ENCODE measurements at places on chromosomes 3 and 15. TPM values are rescaled to one million over a fixed set of nuclear protein-coding genes. Genes with fewer than 3 reads are reported as not detected.

DNA sequence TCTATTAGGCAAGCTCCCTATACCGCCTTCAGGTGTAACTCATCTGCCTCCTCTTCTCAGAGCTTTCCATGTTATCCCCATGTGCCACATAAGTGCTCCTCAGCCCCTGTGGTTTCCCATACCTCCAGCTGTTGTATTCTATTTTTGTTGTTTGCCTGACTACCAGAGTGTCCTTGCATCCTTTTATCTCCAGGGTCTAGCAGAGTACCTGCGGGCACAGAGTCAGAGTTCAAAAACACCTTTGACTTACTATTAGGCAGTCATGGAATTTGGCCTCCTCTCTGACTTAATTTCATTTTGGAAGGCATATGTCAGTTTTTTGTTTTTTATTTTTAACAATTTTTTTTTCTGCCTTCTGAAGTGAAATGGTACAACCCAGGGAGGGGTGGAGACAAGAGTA lies 7.1 kb downstream of the GPR87 start:
- DNase-seq, result no peak

DNA sequence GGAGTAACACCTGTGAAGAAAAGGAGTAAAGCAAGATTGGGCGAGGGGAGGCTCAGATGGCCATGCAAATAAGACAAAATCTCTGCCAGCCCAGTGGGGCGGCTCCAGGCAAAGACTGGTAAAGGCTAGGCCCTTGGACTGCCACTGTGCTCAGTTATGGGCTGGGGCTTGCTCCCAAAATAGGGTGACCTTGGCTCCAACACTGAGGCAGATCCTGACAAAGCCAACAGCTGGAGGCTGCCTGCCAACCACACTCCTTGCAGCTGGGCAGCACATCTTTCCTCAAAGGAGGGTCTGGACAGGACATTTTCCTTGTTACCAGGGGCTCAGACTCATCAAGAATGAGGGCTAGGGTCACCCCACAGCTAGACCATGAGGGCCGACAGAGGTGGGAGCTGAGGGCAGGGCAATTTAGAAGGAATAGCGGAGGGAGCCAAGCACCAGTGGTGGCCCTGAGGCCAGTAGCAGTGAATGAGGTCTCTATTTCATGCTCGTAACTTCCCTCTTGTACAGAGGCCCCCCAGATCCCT lies 86.1 kb downstream of the CHRD start:
- no peak for DNase-seq

DNA sequence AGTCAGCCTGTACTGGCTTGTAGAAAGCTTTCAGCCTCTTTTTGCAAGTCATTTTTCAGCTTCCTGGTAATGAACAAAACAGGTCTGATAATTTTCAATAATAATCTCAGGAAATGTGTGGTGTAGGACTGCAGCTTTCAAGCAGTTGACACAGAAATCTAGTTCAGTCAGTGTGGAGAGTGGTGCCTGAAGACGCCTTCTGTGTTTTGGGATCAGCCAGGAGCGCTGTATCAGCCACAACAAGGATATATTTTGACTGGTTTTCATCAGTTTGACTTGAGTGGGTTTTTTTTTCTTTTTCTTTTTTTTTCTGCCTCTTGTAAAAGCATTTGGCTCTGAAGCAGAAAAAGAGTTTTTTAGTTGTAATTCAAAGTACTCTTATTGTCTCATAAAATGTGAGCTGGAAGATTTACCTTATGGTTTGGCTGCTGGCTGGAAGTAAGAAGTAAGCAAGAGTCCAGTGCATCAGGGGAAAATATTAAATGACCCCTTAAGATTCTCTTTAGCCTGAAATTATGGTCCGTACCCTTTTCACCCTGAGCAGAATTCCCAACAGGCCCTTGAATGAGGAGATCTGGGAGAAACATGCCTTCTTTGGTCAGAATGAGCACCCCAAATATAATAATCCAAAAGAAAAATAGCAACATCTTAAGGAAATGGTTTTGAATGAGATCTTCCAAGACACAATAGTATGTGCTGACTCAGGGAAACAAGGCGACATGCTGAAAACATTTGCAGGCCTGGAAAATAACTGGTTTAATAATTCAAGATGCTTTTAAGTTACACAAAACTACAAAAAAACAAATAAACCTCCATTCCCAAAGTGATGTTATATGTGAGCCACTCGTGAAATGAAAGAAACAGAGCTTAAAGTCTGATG lies 332.7 kb upstream of the ADAMTS9 start:
- no peak for DNase-seq

DNA sequence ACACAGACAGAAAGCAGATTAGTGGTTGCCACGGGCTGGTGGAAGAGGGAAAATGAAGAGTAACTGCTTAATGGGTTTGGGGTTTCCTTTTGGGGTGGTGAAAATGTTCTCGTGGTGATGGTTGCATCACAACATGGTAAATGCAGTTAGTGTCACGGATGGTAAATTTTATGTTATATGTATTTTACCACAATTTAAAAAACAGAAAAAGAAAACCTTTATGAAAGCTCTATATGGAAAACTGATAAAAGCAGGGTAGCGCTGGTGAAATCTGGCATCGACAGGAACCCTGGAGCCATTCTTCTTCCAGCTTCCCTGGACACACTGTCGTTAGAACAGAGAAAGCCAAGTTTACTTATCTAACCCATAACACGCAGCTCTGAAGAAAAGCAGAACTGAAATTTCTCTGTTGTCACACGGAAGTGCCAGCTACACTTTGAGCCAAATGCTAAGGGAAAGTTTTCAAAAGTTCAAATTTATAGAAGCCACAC lies 287.7 kb upstream of the NR2F2 start:
- DNase-seq, result no peak

DNA sequence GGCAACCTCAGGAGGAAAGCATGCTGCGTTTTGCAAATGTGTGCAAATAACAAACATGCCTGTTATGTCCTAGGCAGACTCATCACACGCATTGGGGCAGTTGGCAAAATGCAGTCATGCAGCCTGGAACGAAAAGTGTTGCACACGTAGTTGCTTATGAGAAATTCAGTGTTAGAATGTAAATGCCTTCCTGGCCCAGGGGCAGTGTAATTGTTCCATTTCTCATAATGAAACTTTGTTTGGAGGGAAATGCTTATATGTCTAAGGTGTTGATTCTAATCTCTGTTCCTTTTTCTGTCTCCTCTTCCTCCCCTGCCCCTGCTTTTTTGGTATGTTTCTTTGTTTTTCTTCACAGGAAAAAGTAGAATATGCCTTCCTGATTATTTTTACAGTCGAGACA lies 156.0 kb downstream of the CACNA1D start:
- DNase-seq, result no peak

DNA sequence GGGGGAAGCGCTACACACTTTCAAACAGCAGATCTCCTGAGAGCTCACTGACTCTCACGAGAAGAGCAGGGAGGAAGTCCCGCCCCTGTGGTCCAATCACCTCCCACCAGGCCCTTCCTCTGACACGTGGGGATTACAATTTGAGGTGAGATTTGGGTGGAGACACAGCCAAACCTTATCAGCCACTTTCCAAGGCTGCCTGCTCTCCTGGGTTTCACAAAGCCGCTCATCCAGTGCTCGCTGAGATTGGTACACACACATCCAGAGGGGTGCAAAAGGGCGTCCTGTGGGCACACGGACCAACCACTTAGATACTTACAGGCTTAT lies 23.1 kb downstream of the XXYLT1 start:
- DNase-seq, result no peak

GRCh38 chr15:52284164-52284563 lies 11.4 kb downstream of the MYO5C start:
- no peak for DNase-seq

GRCh38 chr15:74580538-74581350 lies 34.9 kb upstream of the CLK3 start:
- no peak for DNase-seq

- DNase-seq, result no peak
Measured at GRCh38 chr3:98824256-98824655, 61.1 kb downstream of the ST3GAL6 start.

DNA sequence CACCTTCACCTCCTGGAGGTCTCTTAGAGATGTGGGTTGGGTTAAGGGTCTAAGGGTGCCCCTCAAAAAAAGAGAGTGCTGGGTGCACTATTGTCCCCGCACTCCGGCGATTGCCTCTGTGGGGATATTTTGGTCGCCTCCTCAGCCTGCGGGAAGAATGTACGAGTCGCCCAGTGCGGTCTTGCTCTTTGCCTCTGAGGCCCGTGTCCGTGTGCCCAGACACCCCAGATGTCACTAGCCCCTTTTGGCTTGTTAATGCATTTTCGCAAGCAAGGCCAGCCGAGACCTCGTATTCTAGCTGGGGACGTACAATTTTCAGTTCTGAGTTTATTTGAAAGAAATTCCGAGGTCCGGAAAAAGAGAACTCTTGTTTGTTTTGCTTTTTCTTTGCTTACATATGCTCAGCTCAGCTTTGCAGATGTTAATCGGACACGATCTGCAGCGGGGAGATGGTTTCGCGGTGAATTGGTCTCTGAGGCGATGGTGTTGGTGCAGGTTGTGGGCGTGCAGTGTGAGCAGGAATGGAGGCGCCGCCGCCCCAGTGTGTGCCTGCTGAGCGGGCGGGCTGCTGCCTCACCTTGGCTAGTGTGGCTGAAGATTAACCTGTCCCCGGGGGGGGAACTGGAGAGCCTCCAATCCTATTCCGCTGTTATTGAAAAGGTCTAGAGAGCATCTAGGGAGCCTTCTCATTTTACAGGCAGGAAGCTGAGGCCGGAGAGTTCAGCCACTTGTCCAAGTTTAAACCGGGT lies 1.4 kb downstream of the ST6GAL1 start:
- peak; percentile 75 for DNase-seq

DNA sequence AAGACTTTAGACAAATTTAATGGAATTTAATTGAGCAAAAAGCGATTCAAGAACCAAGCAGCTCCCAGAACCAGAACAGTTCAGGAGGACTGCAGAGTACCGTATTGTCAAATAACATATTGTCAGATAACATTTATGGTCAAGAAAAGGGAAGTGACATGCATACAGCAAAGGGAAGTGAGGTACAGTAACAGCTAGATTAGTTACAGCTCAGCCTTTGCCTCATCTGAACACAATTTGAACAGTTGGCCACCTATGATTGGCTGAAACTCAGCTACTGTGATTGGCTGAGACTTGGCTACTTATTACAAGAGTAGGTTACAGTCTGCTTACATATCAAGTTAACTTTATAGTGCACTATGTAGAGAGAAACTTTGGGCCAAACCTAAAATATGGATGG lies 21.9 kb downstream of the ZFAND6 start:
- DNase-seq, result no peak

- DNase-seq, result no peak
Measured at GRCh38 chr3:30779686-30780287, 114.7 kb downstream of the GADL1 start.

DNA sequence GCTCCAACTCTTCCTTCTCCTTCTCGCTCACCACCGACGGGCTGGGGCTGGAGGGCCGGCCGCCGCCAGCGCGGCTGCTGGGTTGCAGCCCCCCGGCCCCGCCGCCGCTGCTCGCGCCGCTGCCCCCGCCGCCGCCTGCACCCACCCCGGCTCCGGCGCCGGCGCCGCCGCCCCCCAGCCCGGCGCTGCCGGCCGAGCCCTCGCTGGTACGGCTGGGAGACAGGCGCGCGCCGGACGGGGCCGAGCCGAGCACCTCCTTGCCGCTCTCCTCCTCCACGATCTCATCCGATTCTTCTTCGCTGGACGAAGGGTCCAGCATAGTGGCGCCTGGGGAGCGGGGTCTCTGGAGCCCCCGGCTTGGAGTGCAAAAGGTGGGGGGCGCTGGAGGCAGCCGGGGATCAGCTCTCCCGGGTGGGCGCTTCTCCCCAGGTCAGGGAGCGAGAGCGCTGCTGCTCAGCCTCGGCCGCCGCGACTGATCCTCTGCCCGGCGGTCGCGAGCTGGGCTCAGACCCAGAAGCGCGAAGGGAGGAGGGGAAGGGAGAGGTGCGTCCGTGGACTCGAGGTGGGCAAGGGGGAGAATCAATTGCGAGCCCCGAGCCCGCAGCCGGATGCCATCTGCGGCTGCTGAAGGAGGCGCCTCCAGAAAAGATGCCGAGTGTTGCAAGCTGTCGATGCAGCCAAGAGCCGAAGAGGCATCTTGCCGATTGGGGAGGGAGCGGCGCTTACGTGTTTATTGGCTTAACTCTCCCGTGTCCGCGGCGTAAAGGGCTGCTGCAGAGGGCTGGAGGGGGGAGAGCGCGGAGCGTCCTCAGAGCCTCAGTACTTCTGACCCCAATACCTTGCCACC lies at the start of gene CADPS:
CADPS (minus strand) TSS at position 706 of the 847 bp plus-strand sequence; CDS start at position 319, 387 bp downstream.
- DNase-seq, result no peak

DNA sequence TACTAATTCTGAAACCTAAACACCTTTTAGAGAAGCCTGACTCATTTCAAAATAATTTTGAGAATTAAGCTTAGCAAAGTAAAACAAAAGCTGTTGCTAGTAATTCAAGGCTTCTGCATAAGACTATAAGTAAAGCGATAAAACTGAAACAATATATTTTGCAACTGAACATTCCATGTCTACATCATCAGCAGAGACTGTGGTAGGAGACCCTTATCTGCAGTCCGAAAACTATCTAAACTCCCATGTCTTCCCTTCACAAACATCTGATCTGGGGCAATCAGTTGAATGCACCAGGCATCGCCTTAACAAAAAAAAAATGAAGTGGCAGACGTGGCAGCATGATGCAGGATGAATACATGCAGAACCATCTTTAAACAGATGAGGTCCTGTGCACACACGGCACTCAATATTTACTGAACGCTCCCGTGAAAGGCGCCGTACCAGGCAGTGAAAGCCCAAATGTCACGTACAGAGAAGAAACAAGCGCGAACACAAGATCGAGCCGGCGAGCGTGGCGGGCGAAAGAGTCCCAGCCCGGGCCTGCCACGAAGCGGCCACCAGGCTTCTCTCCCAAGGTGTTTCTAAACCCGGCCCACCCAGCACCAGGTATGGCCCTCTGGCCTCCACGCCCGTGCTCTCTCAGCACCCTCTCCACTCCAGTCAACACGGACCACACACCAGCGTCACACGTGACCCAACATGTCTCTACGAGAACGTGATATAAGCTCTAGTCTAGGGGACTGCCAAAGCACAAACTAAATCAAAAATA lies 63.0 kb downstream of the CHSY1 start:
- no peak for DNase-seq

- DNase-seq, result no peak
Measured at GRCh38 chr15:50164458-50164857, 17.5 kb upstream of the SLC27A2 start.

The EBLN2 gene
- polyA plus RNA-seq, result 7.7 TPM

The THBS1 gene
- polyA plus RNA-seq, result 184 TPM

The PLCH1 gene
- 13.6 TPM for polyA plus RNA-seq

The TTLL3 gene
- 73.4 TPM for polyA plus RNA-seq

The TNIK gene
- polyA plus RNA-seq, result 19.2 TPM

The IGSF11 gene
- 5.8 TPM for polyA plus RNA-seq

The C2CD4A gene
- polyA plus RNA-seq, result 0.33 TPM

The ARGFX gene
- not detected for polyA plus RNA-seq

The SLC51B gene
- polyA plus RNA-seq, result 8.3 TPM

The UPK1B gene
- polyA plus RNA-seq, result 10.4 TPM
